Left cardiac atrium (tissue), 4 donors: ENCODE measurements at places on chromosomes 5 and 9.

- DNase-seq: no peak
These were observed 1025.1 kb upstream of the C9orf72 start for GRCh38 chr9:28598408-28598807.

GRCh38 chr5:175678074-175678473, 20.2 kb downstream of the HRH2 start:
- no peak for DNase-seq

DNA sequence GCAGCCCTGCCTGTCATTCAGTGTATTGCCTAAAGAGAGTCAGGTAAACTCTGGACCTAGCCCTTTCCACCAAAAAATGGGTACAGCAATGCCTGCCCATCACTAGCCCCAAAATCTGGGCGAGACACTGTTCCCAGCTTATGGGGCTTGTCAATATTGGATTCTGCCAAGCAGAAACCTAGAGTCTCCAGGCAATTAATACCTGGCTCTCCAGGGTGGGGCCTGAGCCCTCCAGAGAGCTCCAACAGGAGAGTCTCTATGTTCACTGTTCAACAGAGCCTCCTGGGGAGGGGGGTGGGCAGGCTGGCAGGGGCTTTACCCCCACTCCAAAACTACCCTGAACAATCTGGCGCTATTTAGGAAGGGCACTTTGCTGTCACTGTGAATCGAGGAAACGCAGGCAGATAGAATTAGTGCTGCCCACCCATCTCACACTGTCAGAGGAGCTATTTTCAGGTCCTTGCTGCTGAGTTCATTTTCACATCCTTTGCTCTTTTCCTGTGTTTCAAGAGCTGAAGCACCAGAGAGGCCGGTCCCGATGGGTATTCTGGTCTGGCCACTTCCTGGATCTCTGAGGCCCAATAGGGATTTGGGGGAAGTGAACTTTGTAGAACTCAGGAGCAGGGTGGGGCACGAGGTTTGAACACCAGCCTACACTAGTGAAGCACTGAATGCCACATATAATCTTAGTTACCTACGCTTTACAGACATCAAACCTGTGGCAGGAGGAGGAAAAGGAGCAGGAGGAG, 121.8 kb downstream of the C5orf15 start:
- DNase-seq: no peak

DNA sequence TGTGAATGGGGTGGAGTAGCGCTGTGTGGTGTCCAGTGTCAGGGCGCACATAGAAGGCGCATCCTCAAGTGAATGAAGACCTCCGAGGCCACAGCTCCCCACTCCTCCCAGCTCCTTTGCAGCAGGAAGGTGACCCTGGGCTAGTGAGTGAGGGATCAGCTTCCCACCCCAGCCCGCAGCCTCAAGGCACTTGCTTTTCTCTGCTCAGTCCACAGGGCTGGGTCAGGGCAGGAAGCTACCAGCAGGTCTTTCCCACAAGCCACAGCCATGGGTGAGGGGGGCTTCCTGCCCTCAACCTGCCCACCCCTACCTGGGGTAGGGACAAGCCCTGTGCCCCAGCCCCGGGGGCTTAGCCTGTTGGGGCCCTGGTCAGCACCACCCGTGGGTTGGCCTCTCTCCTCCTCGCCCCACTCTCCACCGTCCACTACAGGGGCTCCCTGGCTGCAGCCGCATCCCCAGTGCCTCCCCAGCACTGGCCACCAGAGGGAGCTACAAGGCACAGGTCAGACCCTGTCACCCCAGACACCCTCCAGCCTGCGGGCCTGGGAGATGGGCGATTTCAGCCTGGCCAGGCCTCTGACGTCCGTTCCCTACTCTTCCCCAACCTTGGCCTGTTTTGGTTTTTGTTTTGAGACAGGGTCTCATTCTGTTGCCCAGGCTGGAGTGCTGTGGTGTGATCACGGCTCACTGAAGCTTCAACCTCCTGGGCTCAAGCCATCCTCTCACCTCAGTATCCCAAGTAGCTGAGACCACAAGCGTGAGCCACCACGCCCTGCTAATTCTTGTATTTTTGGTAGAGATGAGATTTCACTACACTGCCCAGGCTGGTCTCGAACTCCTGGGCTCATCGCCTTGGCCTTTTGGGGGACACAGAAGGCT, 1.3 kb upstream of the ABCA2 start:
- DNase-seq: peak; percentile 86

DNA sequence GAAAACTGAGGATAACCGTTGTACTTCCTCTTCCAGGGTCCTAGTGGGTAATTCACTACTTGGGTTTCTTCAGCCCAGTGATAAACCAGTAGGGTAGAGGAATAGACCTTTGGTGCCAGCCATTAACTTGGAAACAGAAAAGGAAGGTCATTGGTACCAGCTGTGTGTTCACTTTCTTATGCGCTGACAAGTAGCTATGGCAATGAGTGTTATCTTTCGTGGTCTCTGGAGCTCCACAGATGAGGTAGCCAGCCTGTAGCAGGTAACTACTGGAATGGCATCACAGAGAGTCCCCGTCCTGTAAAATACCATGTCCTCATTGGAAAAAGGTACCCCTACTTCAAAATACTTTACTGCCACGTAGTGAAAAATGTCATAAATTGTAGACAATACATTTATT, 2.3 kb downstream of the UHRF2 start:
- DNase-seq: no peak

- DNase-seq: no peak
These were observed 634.5 kb downstream of the BRINP1 start for GRCh38 chr9:118734696-118735095.

GRCh38 chr5:107687404-107687803, 16.7 kb upstream of the EFNA5 start:
- DNase-seq: no peak

- no peak for DNase-seq
These were observed 82.9 kb downstream of the RAPGEF1 start for GRCh38 chr9:131657037-131657377.

- DNase-seq: no peak
These were observed 430.9 kb downstream of the DMAC1 start for GRCh38 chr9:7368410-7369292.

DNA sequence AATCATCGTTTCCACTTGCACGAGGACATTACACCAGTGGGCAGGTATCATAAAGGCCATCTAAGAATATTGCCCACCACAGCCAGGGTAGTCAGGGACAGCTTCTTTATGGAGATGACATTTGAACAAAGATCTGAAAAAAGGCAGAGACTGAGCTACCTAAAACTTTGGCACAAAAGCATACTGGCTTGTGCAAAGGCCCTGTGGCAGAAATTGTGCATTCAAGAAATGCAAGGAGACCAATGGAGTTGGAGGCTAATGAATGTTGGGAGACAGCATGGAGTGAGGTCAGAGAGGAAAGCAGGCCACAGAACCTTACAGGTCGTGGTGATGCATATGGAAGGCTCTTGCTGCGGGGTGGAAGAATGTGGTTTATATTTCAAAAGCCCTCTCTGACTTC, 578.5 kb downstream of the BNC2 start:
- DNase-seq: no peak

- DNase-seq: no peak
These were observed 64.5 kb downstream of the RCL1 start for GRCh38 chr9:4857163-4857810.

GRCh38 chr9:133579601-133580418, 29.4 kb downstream of the FAM163B start:
- peak; percentile 23 for DNase-seq

GRCh38 chr5:153456993-153457392, 33.5 kb upstream of the GRIA1 start:
- DNase-seq: no peak

DNA sequence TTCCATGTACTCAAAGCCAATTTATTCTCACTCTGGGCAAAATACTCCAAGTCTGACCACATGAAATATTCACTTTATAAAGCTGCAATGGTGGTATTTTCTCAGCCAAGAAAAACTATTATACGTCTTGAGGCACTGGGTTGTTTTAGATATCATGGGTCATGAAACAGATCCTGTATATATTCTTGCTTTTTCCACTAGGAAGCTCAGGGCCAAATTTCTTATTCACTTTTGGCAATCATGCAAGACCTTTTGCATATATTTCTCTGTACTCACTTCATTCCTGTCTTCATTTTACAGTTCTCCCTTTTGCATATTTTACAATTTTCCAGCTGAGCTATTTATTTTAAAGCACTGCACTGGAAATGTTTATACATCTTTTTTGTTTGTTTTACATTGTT, 49.8 kb downstream of the GABBR2 start:
- no peak for DNase-seq

DNA sequence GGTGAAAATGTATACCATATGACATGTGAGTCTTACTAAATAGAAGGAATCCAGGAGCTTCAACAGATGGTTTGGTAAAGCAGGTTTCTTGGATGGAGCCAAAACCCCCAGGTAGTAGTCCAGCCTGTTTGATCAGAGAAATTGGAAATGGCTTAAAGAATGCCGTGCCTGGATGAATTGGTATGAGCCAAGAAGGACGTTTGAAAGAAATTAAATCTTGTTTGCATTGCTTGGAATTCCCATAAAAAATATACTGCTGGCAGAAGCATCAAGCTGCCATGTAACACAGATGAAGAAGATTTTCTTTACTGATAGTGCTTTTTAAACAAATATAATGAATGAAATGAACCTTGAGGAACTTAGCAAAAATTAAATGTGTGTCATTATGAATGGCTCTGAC, 176.3 kb downstream of the NPR3 start:
- no peak for DNase-seq

DNA sequence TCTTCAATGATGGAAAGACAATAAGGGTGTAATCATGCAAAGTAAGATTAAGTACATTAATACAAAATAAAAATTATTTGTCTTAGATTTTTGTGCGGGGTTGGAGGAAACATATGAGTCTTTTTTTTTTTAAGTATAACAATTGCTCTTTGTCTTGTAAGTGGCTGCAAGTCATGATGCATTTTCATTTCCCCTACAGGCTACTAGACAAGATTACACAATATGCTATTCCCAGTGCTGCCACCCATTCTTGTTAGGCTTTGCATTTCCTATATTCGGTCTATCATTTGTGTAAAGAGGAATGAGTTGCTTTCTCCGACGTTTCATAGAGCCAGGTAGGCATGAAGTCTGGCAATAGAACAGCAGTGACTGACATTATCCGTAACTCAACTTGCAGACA, 294.2 kb upstream of the CYLC2 start:
- DNase-seq: no peak
